ENCODE measurements at places on chromosomes 2 and 18. TPM values are rescaled to one million over a fixed set of nuclear protein-coding genes. Genes with fewer than 3 reads are reported as not detected.
A peak's percentile ranks its signal among the peaks of the same experiment; 100 is the strongest.

GRCh38 chr18:62602706-62603105 is 79.9 kb downstream of the ZCCHC2 start:
- no peak for DNase-seq

DNA sequence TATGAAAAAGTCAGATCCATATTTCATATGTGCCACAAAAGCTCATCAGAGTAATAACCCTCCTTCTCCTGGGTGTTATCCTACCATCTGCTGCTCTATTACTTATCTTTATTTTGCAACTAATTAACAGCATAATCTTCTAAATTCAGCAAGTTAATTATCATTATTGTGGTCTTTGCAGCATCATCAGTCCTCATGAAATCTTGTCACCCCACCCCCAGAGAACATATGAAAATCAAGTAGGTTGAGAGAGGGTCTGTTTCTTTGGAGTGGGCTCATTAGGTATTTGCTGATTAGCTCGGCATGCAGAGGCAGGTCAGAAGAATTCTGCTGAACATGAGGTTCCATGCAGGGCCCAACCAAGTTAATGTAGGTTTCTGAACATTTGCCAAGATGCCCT is 64.8 kb downstream of the ATF2 start:
- DNase-seq, result no peak

The ALLC gene
- not detected for polyA plus RNA-seq

The RESP18 gene
- polyA plus RNA-seq, result not detected

The DNAJC5G gene
- polyA plus RNA-seq, result not detected

GRCh38 chr2:39665811-39666490 is at the start of gene TMEM178A:
TSS of gene TMEM178A (plus strand) at chr2:39665917. CDS start at chr2:39665975, 58 bp downstream.
- DNase-seq, result no peak

DNA sequence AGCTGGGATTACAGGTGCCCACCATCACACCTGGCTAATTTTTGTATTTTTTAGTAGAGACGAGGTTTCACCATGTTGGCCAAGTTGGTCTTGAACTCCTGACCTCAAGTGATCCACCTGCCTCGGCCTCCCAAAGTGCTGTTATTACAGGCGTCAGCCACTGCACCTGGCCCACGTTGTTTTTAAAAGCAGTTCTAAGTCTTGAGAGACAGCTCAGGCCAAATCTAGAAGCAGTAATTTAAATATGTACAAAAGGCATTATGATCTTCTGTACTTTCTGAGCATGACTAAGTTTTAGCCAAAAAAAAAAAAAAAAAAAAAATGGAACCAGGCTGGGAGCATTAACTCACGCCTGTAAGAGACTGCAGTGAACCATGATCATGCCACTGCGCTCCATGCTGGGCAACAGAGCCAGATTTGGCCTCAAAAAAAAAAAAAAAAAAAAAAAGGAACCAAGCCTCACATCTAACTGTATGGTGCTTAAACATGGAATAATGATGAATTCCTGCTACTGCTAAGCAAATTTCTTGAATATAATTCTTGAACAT is 4.0 kb downstream of the ABHD3 start:
- DNase-seq, result no peak

The SAG gene
- polyA plus RNA-seq, result not detected

DNA sequence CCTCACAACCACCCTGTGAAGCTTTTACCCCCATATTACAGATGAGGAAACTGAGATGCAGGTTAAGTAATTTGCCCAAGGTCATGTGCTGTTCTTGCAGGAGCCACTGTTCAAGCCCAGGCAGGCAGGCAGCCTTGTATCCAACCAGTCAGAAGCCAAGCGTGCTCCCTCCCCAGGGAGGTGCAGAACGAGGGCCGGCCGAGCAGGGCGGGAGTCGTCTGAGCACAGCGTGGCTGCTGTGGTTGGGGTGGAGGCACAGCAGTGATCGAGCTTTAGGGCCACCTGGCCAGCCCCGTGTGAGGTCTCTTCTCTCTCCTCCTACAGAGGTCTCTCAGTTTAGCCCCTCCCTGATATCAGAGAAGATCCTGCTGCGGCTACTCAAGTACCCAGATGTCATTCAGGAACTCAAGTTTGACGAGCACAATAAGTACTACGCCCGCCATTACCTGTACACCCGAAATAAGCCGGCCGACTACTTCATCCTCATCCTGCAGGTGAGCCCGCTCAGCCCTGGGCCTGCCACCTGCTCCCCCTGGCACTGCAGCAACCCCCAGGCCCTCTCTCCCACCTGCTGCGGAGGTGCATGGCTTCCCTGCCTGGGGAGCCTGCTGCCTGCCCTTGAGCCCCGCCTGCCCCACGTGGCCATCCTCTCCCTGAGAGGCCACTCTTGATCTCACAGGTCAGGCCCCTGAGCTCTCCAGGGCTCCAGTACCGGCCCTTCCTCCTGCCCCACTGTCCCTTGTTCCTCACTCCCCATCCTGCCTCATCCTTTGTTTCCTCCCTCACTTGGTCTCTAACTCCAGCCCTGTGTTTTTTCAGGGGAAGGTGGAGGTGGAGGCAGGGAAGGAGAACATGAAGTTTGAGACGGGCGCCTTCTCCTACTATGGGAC is 17.1 kb upstream of the CNNM3 start:
- no peak for DNase-seq

The TMEM182 gene
- 3.1 TPM for polyA plus RNA-seq

The TACR1 gene
- polyA plus RNA-seq, result not detected

The SULT1C2 gene
- not detected for polyA plus RNA-seq

The ASNSD1 gene
- 19.1 TPM for polyA plus RNA-seq

- DNase-seq, result no peak
Measured at GRCh38 chr2:105598829-105599698, 145.6 kb upstream of the NCK2 start.

The UGT1A6 gene
- polyA plus RNA-seq, result 1.9 TPM

DNA sequence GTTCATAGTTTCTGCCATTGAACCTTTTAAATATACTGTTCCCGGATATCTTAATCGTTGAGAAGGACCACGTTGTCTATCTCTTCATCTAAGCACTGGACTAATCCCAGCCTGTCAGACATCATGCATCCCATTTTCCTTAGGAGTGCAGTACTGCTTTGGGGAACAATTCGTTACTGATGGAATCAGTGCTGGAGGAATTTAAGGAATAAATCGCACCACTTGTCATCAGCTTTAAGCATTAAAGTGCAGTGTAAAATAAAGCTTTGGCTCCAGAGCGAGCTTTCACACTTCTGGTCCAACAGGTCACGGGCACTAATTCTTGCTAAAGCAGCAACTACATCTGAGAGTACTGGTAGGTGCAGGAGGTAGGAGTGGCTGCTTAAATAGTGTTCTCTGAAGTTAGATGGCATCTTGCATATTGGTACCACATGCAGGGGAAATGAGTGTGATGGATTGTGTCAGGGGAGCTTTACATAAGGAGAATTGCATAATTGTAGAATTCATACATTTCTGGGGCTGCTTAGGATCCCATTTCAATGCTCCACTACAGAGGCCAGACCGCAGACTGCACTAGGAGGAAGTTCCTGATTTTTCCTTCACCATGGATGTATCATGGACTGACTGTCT is 105.7 kb upstream of the RASGRP3 start:
- no peak for DNase-seq

GRCh38 chr2:160358046-160358445 is 135.6 kb downstream of the RBMS1 start:
- DNase-seq, result peak; percentile 29

DNA sequence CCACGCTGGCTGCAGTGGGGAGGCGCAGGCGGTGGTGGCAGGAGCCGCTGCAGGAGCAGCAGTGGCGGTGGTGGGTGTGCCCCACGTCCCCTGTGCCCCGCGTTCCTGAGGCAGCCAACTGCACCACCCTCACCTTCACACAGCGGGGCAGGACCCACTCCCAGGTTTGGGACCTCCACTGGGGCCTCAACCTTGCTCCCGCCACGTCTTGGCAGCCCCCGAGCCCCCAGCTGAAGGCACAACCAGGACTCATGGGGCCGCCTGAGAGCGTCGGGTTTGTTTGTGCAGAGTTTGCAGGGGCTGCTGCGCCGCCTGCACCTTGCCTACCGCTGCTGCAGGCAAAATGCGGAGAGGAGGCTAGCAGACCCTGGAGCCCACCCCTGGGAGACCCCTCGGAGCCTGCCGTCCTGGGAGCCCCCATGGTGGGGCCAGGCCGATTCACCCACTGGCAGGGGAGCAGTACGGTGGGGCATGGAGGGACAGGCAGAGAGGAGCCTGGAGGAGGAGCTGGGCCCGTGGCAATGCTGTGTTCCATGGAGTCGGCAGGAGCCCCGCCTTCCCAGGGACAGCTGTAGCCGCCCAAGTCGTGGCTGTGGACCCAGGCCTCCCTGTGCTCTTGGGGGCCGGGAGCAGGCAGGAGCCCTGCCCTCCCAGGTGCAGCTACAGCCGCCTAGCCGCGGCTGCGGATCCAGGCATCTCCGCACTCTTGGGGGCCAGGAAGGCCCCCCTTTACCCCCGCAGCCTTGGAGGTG is 14.7 kb upstream of the EML6 start:
- no peak for DNase-seq

The FEV gene
- not detected for polyA plus RNA-seq

GRCh38 chr2:238835726-238836301 is 12.1 kb upstream of the TWIST2 start:
- no peak for DNase-seq

The CCDC74A gene
- polyA plus RNA-seq, result 15.1 TPM

The UGT1A5 gene
- polyA plus RNA-seq, result not detected

- DNase-seq, result no peak
Measured at GRCh38 chr2:29017716-29018435, 36.8 kb downstream of the TOGARAM2 start.

The APOB gene
- polyA plus RNA-seq, result not detected

Measured in mammary epithelial cell (primary cell).